Liver (tissue), 10 donors: ENCODE measurements at places on chromosomes 3 and 15.

- no peak for DNase-seq
Observed at GRCh38 chr3:36647423-36647853, 116.9 kb downstream of the DCLK3 start.

- no peak for DNase-seq
Observed at GRCh38 chr3:157465741-157466140, 29.1 kb downstream of the PTX3 start.

- no peak for DNase-seq
Observed at GRCh38 chr3:133469140-133469731, 69.4 kb downstream of the BFSP2 start.

DNA sequence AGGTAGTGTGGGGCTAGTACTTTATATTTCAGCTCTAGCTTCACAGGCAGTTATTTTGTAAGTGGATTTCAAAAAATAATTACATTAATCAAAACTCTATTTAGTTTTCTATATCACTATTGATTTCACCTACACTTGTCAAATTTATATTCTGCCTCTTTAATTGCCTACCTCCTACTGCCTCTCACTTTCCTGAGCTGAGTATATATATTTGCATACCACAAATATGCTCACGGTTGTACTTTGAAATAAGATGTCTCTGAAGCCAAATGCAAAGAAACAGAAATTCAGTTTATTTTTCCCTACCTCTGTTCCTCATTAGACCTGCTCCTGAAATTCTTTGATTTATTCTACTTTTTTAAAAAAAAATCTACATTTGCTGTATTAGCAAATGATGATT is 309.3 kb upstream of the TGFBR2 start:
- DNase-seq, result no peak

- DNase-seq, result peak; percentile 66
Observed at GRCh38 chr15:29103824-29104565, 165.6 kb downstream of the NSMCE3 start.

DNA sequence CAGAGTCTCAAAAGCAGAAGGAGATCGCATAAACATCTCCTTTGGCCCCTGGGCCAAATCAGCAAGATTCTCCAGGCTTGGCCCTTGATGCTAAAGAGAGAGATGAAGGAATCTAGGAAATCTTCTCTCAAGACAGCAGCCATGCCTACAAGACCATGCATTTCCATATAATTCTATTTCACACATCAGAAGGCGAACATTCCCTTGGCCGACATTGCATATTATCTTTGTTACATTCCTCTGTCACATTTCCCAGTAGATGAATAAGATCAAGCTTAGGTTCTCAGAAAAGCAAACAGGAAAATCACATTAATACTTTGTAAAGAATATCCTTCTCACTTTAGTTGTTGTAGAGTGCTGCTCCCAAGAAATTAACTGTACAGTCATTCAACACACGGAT is 21.3 kb downstream of the GASK1A start:
- DNase-seq, result no peak

- DNase-seq, result no peak
Observed at GRCh38 chr3:172148702-172149565, 109.6 kb downstream of the FNDC3B start.
